NCI-H2029 treated with DMSO at 0.1 percent for 48 hours (cell line): ENCODE measurements at places on chromosomes 12 and 14.

- no peak for DNase-seq
Measured at GRCh38 chr14:96080571-96080970, 41.4 kb downstream of the C14orf132 start.

DNA sequence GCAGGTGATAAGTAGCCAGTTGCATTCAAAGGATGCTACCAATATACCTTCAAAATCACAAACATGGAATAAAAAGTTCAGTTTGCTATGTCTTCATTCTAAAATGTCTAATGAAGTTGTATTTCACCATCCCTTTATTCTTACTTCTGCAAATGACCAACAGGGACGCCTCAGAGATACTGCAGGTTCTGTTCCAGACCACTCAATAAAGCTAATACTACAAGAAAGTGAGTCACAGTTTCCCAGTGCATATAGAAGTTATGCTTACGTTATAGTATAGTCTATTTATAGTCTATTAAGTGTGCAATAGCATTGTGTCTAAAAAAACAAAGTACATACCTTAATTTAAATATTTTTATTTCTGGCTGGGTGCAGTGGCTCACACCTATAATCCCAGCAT lies 29.3 kb upstream of the EIF5 start:
- no peak for DNase-seq

GRCh38 chr12:25025260-25025659 lies 76.4 kb upstream of the BCAT1 start:
- DNase-seq = no peak

DNA sequence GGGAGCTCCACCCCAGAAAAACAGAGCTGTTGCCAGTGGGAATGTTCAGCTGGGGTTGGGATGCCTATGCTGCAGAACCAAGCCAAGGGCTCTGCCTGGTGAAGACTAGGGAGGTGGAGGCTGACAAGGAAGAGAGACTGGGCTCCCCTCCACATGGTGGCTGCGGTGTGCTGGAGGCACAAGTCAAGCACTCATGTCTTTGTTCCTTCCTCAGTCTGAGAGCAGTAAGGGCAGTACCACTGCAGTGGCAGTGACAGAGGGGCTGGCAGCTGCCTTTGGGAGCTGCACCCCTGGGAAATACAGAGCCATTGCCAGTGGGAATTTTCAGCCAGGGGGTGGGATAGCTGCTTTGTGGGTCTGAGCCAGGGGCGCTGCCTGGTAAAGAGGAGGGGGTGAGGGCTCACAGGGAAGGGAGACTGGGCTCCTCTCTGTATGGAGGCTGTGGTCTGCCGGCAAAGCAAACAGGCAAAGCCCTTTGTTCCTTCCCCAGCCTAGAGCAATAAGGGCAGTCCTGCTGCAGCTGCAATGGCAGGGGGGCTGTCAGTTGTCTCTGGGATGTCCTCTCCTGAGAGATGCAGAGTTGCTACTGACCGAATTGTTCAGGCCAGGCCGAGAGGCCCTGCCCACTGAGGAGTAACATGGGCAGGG lies 255.9 kb downstream of the RAD51B start:
- DNase-seq = no peak
